ENCODE measurements at places on chromosomes 4 and X.

- DNase-seq: no peak
Observed at GRCh38 chrX:11992271-11992670, 146.0 kb upstream of the FRMPD4 start.

- DNase-seq: no peak
Observed at GRCh38 chrX:134658002-134658759, at the start of gene PLAC1. Gene PLAC1, minus strand, starts transcription at chrX:134658471. Its CDS starts 91,789 bp downstream, at chrX:134566682.

DNA sequence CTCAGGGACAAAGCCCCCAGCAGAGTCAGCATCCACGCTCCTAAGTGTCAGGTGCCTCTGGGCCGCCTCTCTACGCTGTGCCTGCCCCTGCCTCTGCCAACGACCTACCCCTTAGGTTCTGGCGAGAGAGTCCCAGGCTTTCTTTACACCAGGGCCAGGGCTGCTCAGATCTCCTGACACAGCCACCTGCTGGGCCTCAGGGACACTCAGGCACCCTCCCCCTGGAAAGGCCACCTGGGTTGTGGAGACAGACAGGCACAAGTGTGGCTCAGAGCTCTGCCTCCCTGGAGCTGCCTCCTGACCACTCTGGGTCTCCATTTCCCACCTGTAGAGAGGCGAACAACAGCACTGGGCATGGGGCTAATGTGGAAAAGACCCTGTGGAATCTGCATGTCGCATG lies 90.0 kb upstream of the ADRA2C start:
- no peak for DNase-seq

DNA sequence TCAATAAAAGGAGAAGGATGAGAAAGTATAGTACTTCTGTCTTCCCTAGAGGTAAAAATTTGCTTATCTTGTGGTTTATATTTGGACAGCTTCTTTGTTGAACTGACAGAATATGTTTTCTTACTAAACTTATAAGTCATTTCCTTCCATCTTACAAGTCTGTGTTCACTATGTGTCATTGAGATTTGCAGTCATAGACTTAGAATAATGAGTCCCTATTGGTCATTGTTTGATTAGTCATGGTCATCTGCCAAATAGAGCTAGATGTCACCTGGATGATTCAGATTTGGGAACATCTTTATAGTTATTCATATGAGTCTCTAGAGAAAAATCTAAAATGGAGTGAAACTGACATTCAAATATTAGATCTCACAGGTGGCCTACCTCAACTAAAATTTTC lies 51.5 kb downstream of the SPATA18 start:
- no peak for DNase-seq

- DNase-seq: no peak
Observed at GRCh38 chr4:88158038-88158488, 376 bp downstream of the ABCG2 start.

DNA sequence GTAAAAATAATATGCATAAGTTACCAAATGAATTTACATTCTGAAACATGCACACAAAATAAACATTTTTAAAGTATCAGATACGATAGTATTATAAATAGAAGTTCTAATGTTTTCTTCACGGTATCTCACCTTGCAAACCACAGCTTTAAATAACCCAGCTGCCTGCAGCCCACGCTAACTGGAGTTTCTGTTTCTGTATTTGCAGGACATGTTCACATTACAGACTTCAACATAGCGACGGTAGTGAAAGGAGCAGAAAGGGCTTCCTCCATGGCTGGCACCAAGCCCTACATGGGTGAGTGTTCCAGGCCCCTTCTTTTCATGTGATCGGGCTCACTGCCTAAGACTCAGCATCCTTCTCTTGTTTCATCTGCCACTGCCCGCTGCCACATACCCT lies 291.7 kb downstream of the EVC2 start:
- no peak for DNase-seq

GRCh38 chr4:30718021-30718542 lies 2.1 kb upstream of the PCDH7 start:
- DNase-seq: no peak

DNA sequence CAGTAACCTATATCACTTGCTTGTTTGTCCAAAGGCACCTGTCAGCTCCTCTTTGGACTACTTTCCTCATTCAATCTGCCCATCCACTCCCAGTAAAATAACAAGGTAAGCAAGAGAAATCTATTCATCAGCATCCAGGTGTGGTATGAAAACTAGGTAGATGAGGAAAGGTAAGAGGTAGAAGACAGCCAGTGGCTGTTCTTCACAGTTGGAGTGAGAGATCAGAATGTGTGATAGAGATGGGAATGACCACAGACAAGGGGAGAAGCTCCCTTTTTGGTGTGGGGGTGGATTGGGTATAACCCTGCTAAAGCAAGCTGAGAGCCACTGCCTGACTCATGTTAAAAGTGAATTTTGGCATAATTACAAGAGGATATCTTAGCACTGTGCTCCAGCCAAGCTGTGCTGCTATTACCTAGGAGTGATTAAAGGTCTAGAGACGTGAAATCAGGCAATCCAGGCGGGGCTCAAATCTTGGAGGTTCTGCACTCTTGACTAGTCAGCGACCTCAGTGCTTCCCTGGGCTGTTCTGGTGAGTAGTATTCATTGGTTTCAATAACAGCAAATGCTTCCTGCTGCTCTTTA lies 28.1 kb upstream of the RASL11B start:
- no peak for DNase-seq

DNA sequence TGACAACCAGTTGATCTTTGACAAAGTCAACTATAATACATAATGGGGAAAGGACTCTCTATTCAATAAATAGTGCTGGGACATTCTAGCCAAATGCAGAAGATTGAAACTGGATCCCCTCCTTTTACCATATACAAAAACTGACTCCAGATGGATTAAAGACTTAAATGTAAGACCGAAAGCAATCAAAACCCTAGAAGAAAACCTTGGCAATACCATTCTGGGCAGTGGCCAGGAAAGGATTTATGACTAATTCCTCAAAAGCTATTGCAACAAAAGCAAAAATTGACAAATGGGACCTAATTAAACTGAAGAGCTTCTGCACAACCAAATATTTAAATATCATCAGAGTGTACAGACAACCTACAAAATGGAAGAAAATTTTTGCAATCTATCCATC lies 185.1 kb downstream of the NPNT start:
- no peak for DNase-seq

GRCh38 chr4:7365462-7366179 lies 69.1 kb downstream of the PSAPL1 start:
- DNase-seq: no peak

- DNase-seq: no peak
Observed at GRCh38 chr4:93261207-93261606, 567.3 kb upstream of the ATOH1 start.

- DNase-seq: no peak
Observed at GRCh38 chrX:113421432-113421831, 580.8 kb upstream of the AMOT start.

DNA sequence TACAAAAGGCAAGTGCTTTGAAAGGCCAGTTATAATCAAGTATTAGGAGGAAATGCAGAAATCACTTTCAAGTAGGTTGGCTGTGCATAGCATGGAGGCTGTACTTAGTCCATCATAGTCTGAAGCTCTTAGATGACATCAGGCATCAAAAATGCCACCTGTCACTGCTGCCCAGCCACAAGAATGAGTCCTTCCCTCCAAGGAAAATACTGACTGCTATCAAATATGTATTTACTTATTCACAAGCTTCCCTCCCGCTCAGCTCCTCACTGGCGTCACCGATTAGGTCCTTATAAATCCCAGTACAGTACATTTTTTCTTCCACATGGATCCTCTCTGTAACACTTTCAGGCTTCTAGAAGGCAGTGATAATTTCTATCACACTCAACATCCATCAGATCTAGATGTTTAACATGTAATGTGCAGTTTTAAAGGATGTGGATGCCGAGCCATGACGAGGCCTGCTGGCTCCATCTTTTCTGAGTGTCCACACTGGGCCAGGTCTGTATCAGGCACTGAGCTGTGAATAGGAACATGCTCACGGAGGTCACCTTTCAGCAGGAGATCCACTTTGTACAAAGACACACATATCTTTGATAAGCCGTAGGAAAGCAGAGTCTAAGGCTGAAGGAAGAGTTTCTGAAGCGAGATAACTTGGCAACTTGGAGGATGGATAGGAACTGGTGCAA lies 121.9 kb downstream of the PALLD start:
- DNase-seq: no peak

DNA sequence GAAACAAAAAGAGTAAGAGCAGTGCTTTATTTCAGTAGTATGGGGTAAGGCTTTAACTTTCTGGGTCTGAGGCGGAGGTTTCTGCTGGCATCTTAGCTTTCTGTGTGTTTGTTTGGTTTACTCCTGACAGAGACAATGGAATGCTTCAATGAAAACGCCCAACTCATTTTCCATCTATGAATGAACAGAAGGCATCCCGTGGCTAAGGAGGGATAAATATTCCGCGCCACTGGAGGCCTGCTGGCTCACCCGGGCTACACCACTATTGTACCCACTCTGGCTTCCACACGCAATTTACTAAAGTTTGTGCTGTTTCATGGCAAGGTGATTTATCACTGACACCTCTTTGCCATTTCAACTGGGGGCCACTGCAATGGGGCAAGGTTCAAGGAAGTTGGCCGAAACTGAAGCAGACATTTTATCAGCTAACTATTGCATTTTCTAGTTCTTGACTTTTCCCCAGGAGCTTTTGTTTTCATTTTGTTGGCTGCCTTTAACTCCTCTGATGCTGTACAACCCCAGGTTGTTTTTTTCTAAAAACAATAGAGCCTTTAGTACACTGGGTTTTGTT lies 32.8 kb upstream of the PPARGC1A start:
- DNase-seq: no peak

DNA sequence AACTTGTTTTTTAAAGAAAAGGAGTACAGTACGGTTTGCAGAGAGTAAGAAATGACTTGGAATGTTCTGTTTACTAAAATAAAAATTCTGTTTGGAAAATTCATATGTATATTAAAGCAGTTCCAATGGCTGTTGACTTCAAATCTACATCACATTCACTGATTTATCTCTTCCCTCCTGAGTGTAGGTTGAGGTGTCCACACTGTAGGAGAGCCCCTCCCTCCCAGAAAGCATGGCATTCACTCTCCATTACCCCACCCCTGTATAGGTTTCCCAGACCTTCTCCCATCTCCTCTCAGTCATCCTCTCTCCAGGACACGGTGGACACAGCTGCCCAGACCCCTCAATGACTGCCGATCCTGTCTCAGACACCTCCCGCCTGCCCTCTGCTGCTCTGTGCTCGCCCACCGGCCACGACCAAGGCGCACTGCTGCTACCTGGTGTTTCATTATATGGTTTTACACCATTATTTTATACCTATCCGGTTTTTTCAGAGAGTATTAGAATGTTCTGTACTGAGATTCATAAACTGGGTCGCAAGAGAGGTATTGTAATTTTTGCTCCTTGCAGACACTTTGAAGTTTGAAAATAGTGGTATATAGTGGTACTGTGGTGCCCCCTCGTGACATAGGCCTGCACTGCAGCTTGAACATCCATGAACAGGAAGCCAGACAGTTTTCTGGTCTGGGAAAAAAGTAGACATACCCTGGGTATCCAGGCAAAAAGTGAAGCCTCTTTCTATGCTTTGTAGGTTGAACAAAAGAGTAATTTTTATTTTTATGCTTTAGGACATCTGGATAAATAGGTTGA lies 38.8 kb upstream of the BEX4 start:
- DNase-seq: peak; percentile 47

GRCh38 chr4:102869569-102870197 lies 891 bp downstream of the CISD2 start:
- no peak for DNase-seq

DNA sequence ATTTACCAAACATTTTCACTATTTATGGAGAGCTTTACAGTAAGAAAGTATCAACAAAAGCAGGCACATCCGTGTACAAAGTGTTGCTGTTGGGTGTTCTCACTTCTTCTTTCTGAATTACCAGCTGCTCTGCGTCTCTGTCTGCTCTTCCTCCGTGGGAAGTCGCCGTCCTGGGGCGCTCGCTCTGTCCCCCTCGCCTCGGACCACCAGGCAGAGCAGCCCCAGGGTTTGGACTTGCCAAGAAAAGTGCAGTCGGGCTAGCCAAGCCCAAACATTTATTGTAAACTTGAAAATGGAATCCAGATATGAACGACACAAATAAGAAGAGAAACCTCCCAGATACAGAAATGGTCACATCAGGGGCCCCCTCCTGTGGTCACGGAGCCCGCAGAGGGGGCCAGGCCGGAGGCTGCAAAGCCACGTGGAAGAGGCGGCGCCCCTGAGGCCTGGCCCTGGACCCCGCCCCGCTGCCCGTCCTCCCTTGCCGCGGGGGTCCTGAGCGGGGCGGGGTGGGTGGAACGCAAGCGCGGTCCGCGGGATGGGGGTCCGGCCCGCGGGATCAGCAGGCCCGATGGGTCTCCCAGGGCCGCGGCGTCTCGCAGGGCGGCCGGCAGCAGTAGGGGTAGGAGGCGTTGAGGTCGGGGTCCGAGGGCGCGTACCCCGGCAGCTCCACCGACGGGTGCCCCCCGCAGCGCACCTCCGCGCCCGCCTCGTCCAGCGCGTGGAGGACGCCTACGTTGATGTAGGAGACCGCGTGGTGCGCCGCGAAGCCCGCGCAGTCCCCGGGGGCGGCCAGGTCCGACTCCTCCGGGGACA lies 1.5 kb downstream of the TMEM271 start:
- no peak for DNase-seq

GRCh38 chrX:78199851-78200250 lies 60.4 kb upstream of the TAF9B start:
- peak; percentile 36 for DNase-seq

DNA sequence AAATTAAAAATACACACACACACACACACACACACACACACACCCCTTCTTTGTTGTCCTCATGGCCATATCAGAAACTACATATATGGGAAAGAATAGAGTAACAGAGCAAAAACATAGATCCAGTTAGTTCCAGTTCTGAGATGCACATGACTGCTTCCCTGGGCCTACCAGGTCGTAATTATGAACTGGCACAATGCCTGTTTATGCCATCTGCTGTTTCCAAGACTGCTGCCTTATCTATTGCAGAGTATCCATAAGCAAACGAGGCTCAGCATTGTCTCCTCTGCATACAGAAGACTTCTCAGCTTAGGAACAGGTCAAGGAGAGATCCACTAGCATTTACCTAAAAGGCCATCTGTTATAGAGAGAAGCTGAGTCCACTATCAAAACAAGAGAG lies 789.0 kb downstream of the TECRL start:
- no peak for DNase-seq

GRCh38 chrX:154032160-154032559 lies 12.5 kb upstream of the IRAK1 start:
- no peak for DNase-seq

- no peak for DNase-seq
Observed at GRCh38 chrX:108132034-108132433, 40.5 kb downstream of the ATG4A start.

DNA sequence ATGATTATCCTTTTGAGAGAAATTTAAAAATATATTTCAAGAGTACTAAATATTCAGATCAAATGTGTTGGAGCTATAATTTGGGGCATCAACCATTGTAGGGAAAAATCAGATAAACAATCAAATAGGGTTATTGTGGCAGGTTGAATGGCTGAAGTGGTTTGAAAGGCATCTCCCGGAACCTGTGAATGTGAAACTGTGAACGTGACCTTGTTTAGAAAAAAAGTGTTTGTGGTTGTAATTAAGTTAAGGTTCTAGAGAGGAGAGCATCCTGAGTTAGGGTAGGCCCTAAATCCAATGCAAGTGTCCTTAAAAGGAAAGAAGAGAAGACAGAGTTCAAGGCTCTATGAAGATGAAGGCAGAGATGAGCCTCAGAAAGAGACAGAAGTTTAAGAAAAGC lies 37.4 kb downstream of the ADGRA3 start:
- DNase-seq: no peak
